ENCODE measurements at places on chromosomes 12 and 14. TPM values are rescaled to one million over a fixed set of nuclear protein-coding genes. Genes with fewer than 3 reads are reported as not detected.

TAS2R7 gene
- polyA plus RNA-seq, result not detected

TBX3 gene
- 19.3 TPM for polyA plus RNA-seq

GRCh38 chr14:68854421-68854820 lies 61.6 kb upstream of the ZFP36L1 start:
- DNase-seq, result no peak

- no peak for DNase-seq
Observed at GRCh38 chr12:82437744-82438143, 79.4 kb downstream of the METTL25 start.

Measured in lung (tissue), 17 donors.